RKO (cell line): ENCODE measurements at places on chromosomes 1 and 21.

GRCh38 chr1:12124693-12125421, 41.9 kb upstream of the TNFRSF1B start:
- DNase-seq = peak; percentile 68

GRCh38 chr1:181522864-181523263, 39.5 kb downstream of the CACNA1E start:
- no peak for DNase-seq

- no peak for DNase-seq
Measured at GRCh38 chr1:2376261-2376741, 15.1 kb downstream of the MORN1 start.

- DNase-seq = no peak
Measured at GRCh38 chr1:86858524-86859261, 55.2 kb downstream of the SELENOF start.

GRCh38 chr1:208238710-208239472, 5.3 kb downstream of the PLXNA2 start:
- peak; percentile 57 for DNase-seq

- DNase-seq = no peak
Measured at GRCh38 chr1:203085528-203086406, at the start of gene MYOG. Gene MYOG, minus strand, starts transcription at chr1:203086012. Its CDS starts 51 bp downstream, at chr1:203085961.

DNA sequence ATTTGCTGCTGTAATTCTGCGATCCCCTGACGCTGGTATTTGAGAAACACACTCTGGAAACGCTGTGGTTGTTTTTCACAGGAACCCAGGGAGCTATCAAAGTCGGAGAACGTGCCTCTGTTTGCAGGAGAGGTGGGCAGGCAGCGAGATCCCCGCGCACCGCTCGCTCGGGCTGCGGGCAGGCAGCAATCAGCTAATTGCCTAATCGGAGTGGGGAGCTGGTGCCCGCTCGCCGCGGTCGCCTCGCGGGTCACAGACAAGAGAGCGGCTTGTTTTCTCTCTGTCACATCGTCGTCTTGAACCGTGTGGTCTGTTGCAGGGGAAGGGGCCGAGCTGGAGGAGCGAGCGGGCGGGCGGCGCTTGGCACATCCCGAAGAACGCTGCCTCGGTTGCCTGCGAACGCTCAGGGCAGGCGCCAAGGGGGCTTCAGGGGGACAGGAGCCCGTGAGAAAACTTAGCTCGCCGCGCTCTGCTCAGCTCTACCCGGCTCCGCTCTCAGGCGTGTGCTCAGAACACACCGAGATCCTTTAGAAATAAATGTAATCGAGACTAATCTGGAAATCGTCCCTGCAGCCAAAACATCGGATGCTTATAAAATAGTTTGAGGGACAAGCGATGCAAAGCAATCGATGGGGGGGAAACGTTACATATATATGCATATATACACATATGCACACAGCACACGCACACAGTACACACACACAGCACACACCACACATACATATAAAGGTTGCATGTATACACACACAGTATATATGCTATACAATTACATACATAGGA, 93.6 kb upstream of the SMYD2 start:
- no peak for DNase-seq

DNA sequence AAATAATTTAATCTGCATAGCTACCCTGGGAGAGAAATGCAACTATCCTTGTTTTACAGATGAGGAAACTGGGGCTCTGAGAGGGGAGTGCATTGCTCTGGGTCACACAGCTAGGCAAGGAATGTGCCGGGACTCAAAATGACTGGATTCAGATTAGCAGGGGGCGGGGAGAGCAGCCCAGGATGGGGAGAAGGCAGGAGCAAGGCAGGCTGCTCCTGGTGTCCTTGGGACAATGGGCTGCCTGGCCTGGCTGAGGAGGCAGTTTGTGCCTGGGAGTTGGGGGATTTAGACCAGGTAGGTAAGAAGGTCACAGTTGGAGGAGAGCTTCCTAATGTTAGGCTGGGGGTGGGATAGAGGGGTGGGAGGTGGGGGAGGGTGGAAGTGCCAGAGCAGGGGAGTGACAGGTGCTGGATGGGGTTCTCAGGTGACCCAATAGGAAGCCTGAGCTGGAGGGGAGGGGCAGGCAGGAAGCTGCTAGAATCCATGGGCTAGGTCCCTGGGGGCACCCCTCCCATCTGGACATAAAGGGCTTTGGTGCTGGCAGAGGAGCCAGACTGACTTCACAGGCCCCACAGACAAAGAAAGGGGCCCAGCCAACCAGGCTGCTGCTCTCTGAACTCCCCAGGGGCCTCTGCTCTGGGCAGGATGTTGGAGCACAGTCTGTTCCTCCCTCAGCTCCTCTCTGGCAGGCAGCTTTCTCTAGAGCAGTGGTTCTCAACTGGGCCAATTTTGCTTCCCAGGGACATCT, 29.0 kb downstream of the TRIM62 start:
- DNase-seq = no peak

DNA sequence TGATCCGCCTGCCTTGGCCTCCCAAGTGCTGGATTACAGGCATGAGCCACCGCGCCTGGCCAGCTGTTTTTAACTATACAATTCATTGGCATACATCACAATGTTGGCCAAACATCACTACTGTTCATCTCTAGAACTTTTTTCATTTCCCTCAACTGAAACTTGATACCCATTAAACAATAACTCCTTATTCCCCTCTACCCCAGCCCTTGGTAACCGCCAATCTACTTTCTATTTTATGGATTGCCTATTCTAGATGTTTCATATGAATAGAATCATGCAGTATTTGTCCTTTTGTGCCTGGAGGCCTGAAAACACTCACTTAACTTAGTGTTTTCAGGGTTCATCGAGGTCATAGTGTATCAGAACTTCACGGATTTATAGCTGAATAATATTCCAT, 16.2 kb downstream of the BTF3L4 start:
- no peak for DNase-seq

GRCh38 chr1:27554293-27554692, 49.7 kb downstream of the AHDC1 start:
- DNase-seq = no peak

DNA sequence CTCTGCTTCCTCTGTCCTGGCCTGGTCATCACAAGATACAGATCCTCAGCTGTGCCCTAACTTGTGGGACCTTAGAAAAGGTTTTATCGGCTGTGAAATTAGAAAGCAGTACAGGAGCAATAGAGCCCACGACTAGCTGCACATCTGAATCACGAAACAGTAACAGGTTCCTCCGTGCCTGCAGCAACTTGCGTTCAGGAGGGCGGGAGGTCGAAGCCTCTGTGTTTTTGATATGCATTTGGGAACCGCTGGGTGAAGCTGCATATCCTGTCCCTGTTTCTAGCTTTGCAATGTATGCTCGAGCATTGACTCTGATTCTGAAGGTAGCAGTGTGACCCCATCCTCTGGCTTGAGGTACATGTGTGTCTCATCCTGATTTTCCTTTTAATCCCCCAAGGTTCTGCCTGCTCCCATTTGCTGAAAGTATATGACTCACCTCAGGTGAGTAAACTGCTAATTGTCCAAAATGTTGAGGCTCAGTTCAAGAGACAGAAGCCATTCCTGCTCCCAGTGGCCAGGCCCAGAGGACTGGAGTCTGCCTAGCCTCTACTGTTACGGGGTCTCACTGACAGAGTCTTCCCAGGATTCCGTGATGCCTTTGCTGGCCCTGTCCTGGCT, 44.3 kb downstream of the SCCPDH start:
- DNase-seq = no peak

DNA sequence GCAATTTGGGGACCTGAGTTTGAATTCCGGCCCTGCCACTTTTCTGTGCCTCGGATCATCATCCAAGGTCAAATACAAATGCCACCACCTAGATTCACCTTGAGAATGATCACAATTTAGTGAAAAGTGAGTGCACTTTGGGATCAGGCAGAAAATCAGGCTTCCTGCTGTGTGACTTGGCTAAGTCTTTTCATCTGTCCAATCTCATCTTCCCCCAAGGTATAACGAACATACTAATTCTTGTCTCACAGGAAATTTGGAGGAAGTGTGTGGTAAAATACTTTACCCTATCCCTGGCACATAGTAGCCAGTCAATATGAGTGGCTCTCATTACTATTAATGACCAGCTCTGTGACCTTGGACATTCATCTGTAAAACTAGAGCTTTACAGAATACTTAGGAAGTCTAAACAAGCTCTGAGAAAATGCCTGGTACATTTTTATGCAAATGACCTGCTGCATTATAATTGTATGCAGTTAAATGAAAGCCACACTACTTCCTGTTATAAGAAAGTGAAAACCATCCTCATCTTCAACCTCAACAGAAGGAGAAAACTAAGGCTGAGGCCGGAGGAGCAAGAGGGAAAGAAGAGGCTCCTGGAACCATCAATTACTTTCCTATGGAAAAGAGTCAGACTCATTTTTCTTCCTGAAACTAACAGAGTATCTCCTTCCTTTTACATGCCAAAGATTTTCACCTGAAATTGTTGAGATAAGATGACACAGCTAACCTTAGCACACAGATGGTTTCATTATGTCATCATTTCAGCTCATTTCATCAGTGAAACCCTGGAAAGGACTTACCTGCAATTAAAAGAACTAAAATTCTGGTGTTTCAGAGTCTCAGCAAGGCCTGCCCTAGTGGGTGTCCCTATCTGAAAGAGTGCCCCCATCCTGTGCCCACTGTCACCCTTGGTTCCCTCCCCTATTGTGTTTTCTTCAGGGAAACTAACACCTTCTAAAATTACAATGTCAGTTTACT, 32.6 kb upstream of the RGS8 start:
- no peak for DNase-seq

DNA sequence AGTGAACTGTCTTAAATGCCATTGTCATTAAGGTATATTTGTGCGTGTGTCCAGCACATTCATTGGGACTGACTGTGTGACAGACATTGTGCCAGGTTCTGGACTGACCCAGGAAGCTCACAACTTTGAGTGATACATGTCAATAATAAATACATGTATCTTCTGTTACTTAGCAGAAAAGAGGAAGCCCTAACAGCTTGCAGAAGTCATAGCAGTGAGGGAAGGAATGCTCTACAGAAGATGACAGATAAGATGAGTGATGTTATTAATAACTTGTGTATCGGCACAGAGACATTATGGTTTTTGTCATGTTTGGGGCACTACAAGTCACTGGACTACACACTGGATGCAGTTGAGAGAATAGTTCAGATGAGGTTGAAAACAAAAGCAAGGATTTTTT, 1.2 kb upstream of the SRSF11 start:
- DNase-seq = no peak

DNA sequence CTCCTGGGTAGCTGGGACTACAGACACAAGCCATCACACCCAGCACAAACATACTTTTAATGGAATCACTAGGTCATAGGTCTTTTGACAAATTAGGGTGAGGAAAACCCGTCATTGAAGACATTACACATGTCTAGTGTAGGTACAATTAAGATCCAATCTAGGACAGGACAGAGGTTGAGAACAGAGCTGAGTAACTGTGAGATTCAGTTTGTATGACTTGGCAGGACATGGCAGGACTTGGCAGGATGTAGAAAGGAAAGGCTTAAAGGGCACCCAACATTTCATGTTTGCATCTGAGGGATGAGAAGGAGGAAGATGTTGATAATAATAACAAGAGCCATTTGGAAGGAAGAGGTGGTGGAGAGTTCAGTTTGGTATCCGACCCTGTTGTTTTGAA, 483.8 kb downstream of the PCP4 start:
- no peak for DNase-seq

- DNase-seq = no peak
Measured at GRCh38 chr1:54314696-54315095, 91.5 kb downstream of the SSBP3 start.

DNA sequence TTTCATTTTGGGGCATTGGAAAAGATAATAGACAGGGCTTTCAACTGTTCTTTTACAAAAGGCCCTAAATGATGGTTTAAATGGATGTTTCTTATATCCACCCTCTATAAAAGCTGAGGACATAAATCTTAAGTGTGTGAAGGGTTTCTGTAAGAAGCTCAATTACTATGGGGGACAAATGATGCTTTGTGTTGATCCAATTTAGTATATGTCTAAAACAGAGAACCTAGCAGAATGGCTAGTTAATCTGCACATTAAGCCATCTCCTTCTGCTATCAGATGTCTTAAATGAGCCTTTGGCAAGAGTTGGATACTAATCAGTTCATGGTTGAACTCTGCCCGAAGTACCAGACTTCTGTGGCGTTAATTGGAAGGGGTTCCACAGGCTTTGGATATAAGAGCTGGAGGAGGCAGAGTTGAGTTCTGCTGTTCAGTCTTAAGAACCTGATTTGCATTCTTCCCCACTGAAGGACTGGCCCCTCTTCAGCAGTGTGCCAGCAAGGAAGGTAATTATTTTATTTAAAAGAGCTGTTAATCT, 43.1 kb downstream of the PTGFRN start:
- no peak for DNase-seq

DNA sequence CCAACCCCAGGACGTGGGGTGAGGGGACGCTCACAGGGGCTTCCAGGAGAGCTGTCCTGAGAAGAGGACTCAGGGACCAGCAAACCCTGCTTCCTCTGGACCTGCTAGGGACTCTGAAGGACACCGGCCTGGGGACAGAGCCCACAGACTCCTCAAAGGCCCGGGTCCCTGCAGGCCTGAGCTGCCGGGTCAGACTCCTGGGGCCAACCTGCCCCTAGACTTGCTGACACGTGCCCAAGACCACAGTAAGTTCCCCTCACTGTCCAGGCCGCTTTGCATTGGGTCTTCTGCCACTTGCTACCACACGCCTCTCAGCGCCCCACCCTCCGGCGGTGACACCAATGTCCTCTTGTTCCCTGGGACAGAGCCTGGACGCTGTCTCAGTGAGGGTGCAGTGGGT, 106.6 kb upstream of the IFFO2 start:
- DNase-seq = no peak

DNA sequence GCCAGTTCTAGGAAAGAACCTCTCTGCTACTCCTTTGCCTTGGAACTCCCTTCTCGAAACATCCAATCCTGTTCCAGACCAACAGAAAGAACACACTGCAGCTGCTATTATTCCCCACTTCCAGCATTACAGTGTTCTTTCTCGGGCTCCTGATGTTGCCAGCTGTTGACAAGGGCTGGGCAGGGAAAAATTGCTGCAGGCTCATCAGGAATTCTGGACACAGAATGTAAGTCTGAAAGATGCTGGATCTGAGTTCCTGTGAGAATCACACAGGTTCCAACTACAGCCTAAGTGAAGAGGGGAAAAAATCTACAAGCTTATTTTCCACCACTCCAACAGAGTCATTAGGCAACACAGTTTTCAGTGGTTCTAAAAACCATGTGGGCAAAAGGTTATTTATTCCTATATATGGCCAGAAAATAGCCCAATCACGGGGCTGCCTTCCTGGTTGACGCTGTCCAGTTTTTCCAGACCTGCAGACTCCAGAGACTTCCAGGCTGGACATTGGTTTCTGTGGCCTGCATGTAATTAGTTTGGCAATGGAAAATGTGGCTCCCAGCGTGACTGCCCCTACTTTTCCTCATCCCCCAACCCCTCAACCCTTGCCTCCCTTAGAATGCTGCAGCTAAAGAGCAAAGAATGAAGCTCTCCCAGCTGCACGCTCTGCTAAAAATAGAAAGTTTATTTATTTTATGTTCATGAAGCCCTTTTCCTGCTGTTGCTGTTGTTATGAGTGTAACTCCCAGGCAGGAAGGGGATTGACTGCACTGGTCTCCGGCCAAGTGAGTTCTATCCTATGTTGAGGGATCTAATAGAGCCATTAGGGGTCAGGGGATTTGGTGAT, 8.3 kb upstream of the KIAA0040 start:
- no peak for DNase-seq

GRCh38 chr1:183551924-183552323, 38.3 kb downstream of the NCF2 start:
- no peak for DNase-seq
